ENCODE measurements at places on chromosomes 7 and 10.

DNA sequence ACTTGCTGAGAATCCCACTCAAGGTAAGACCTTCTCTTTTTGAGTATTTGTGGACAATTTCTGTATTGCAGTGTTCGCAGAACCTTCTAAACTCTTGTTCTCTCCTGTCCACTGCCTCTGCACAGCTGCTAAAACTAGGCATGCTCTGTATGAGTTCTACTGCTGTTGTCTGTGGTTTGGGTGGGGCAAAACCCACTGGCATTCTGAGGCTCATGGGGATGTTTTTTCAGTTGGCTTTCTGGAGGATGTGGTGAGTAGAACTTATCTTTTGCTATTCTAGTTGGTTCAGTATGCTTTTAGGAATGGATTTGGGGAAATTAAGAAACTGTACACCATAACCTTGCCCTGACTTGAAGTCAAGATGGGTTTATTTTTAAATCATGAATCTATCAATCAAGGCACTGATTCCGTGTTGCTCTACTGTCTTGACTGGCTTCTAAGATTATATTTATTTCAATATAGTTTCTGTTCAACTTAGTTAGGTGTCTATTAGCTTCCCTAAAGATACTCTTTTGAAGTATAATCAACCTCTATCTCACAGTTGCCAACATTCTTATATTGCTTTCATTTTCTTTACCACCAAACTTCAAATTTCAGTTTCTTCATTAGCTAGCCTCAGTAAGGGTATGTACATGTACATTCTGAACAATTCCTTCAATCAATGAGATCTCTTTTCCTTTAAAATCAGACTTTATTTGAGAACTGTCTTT is 25.0 kb upstream of the C1GALT1 start:
- DNase-seq: peak; percentile 83

- DNase-seq: no peak
Measured at GRCh38 chr10:108462005-108462404, 1297.5 kb upstream of the SORCS1 start.

GRCh38 chr7:36153571-36154097 is 580 bp downstream of the EEPD1 start:
- no peak for DNase-seq

GRCh38 chr7:5627745-5628547 is 153.5 kb downstream of the RNF216 start:
- DNase-seq: no peak

DNA sequence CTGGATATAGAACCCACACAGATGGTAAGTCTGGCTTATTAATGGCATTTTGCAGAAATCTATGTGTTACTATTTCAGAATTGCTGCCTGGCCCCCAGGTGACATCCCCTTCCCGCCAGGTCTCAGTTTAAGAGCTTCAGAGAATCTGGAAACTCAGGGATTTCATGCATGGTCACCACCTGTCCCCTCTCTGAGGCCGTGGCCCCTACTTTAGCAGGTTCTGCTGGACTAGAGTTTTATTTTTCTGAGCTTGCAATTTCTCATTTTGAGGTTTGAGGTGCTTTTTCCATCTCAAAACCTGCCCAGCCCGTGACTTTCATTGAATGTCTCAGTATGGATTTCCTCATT is 24.7 kb upstream of the GJD4 start:
- no peak for DNase-seq

DNA sequence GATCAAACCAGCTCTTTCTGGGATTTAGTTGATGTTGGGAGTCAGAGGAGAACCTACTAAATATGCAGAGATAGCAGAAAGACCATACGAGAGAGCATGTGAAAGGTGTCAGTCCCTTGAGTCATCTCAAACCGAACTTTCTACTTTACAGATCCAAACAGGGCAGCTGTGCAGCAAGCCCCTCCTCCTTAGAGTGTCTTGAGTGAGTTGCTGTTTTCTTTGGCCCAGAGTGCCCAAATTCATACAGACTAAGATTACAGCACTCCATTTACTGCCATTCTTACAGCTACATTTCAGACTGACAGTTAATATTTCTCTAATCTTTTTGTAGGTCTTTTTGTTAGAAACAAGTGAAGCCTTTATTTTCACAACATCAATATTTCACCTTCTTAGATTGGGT is 53.4 kb downstream of the NRCAM start:
- no peak for DNase-seq

DNA sequence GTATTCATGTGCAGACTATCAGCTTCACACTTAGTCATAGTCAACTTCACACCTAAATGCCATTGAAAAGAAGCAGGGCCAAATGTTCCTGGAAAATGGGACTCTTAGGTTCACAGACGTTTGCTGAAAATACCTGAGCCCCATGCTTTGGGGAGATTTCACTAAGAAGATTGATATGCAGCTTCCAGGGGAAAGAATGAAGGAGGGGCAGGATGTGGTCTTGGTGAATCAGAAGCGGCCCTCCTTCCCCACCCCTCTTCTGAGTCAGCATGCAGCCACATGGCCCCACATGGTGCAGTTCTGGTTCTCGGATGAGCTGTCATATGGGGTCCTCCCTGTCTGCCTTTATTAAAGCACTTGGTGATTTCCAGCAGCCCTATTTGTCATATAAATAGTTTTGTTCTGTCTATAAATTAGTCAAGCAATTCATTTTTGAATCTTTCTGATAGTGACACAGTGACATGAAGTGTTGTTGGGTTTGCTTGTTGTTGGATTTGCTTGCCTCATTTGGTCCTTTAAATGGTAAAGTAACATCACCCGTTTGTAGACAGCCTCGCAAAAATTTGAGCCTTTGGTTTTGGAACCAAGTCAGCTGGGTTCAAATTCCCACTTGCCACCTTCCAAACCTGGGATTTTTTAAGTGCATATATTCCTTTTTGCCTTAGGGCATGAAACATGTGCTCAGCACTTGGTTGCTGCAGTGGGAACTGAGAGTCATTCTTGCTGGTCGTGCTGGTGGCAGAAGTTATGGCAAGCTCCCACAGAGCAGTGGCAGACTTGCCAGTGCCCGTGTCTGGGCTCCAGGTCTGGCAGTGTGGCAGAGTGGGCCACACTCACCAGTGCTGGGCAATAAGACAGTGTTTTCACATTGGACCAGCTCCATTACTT is 68.1 kb upstream of the CDK6 start:
- DNase-seq: peak; percentile 92

DNA sequence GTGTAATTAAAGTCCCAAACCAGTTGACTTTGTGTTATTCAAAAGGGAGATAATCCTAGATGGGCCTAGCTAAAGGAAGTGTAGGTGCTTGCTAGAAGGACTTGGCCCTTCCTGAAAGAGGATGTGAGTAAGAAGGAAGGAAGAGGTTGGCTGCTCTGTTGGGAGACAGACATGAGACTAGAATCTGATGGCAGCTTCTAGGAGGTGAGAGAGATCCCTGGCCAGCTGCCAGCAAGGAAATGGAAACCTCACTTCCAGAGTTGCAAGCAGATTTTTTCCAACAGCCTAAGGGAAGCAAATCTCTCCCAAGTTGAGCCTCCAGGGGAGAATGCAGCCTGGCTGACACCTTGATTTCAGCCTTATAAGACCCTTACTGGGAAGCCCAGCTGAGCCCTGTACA is 368.4 kb upstream of the ZMIZ1 start:
- peak; percentile 16 for DNase-seq

- DNase-seq: no peak
Measured at GRCh38 chr7:64946772-64947171, 43.7 kb downstream of the ZNF273 start.

GRCh38 chr10:97875391-97875790 is 25.7 kb downstream of the GOLGA7B start:
- DNase-seq: no peak

- peak; percentile 49 for DNase-seq
Measured at GRCh38 chr7:836429-836828, 4.2 kb downstream of the SUN1 start.

- peak; percentile 30 for DNase-seq
Measured at GRCh38 chr10:78566284-78567111, 502.3 kb upstream of the ZMIZ1 start.

DNA sequence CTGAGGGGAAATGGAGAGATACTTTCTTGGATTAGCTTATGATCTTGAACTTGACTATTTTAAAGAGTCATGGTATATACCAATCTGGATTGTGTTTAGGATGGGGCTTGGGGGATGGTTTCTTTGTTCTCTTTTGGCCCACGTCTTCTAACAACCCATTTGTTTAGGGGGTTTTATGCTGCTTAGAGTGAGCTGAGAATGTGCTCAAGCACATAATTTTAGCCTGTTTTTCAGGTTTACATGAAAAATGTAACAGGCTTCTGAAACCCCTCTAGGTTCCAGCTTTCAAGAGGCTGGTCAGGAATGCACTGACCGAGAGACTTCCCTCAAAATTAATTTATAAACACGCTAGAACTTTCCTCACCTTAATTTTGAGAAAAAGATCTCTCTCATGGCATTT is 94.3 kb downstream of the AUTS2 start:
- DNase-seq: no peak

DNA sequence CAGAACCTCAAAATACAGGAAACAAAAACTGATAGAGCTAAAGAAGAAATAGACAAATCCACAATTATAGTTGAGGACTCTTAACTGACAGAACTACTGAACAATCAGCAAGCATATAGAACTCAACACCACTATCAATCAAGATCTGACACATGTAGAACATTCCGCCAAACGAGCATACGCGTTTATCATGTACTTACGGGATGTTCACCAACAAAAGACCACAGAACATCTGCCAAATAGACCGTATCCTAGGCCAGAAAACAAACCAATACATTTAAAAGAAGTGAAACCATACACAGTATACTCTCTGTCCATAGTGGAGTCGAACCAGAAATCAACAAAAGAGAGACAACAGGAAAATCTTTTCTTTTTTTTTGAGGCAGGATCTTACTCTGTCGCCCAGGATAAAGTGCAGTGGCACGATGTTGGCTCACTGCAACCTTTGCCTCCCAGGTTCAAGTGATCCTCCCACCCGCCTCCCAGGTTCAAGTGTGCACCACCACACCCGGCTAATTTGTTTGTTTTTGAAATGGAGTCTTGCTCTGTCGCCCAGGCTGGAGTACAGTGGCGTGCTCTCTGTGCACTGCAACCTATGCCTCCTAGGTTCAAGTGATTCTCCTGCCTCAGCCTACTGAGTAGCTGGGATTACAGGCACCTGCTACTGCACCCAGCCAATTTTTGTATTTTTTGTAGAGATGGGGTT is 5.1 kb downstream of the GNA12 start:
- DNase-seq: no peak

- DNase-seq: no peak
Measured at GRCh38 chr7:67753891-67754290, 757.3 kb downstream of the TYW1 start.
